Urinary bladder (tissue), 4 donors: ENCODE measurements at places on chromosomes 2 and 18. TPM values are rescaled to one million over a fixed set of nuclear protein-coding genes. Genes with fewer than 3 reads are reported as not detected.

Gene LIMS2
- 18.7 TPM for total RNA-seq

Gene TMEM163
- total RNA-seq, result 1.6 TPM

Gene SERPINB5
- 27.1 TPM for total RNA-seq

Gene ZEB2
- total RNA-seq, result 307 TPM

Gene MORN2
- 15.3 TPM for total RNA-seq

Gene TUBA3E
- total RNA-seq, result not detected

Gene CKAP2L
- 13.5 TPM for total RNA-seq

Gene VWA3B
- 0.48 TPM for total RNA-seq

Gene KIAA2012
- 0.16 TPM for total RNA-seq

Gene MRPS9
- total RNA-seq, result 23.9 TPM

Gene TCF7L1
- 9.2 TPM for total RNA-seq

Gene IFT172
- total RNA-seq, result 37.3 TPM

Gene PRKD3
- 99.9 TPM for total RNA-seq

Gene SULT1C2
- 3.3 TPM for total RNA-seq

Gene SERPINB4
- not detected for total RNA-seq

Gene SIX2
- total RNA-seq, result 2.7 TPM

Gene LIMS3
- 13.5 TPM for total RNA-seq

Gene KLHL41
- 88.7 TPM for total RNA-seq

Gene LYPD1
- total RNA-seq, result 0.79 TPM

Gene B3GNT7
- 1.3 TPM for total RNA-seq

Gene CNTNAP5
- 1.8 TPM for total RNA-seq

Gene OXER1
- total RNA-seq, result 1.5 TPM

Gene CD8B2
- 0.37 TPM for total RNA-seq

Gene CNOT11
- 21.8 TPM for total RNA-seq

Gene HOXD13
- 14.9 TPM for total RNA-seq

Gene UPP2
- 0.16 TPM for total RNA-seq

Gene CRYGD
- total RNA-seq, result 0.95 TPM

Gene PAIP2B
- 7.6 TPM for total RNA-seq
